DMS 273 treated with DMSO at 0.1 percent for 48 hours (cell line): ENCODE measurements at places on chromosomes 4 and X.

GRCh38 chr4:160034501-160034900 lies 931.6 kb downstream of the RAPGEF2 start:
- DNase-seq: no peak

DNA sequence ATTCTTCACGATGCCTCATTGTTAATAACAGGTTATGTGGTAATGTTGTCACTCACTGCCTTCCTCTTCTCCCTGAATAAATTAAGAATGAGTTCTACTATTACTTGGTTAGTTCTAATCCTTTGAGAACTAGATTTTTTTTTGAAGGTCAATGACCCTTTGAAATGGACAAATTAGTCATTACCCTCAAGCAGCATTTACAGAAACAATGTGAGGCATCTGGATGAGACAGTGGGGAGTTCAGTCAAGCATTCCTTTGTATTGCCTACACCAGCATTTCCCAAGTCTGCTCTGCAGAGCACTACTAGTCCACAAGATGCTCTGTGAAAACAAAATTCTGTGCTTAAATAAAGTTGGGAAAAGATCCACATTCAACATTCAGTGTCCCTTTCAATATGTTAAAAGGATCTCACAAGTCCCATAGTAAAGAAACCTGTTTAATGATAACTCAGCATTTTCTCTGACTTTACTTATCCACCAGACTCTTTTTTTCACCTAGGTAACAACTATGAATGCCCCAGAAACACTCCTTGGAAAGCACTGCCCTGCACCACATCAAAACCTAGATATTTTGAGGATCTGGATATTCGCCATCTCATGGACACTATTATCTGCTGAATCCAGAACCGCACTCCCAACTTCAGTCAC lies 60.6 kb downstream of the CHRDL1 start:
- no peak for DNase-seq

DNA sequence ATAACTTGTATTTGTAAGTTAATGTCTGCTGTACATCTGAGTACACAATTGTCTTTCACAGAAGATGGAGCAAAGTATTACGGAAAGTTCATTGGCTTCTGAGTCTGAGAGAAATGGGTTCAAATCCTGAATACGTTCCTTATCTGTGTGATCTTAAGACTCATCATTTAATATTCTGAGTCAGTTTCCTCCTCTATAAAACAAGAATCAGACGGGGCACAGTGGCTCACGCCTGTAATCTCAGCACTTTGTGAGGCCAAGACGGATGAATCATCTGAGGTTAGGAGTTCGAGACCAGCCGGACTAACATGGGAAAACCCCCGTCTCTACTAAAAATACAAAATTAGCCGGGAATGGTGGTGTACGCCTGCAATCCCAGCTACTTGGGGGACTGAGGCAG lies 57.8 kb downstream of the APBB2 start:
- no peak for DNase-seq

GRCh38 chrX:136115904-136116297 lies 31.4 kb upstream of the FHL1 start:
- no peak for DNase-seq

GRCh38 chr4:5801696-5802095 lies 90.7 kb downstream of the EVC start:
- no peak for DNase-seq

GRCh38 chr4:148881860-148882643 lies 439.8 kb upstream of the NR3C2 start:
- DNase-seq: no peak

DNA sequence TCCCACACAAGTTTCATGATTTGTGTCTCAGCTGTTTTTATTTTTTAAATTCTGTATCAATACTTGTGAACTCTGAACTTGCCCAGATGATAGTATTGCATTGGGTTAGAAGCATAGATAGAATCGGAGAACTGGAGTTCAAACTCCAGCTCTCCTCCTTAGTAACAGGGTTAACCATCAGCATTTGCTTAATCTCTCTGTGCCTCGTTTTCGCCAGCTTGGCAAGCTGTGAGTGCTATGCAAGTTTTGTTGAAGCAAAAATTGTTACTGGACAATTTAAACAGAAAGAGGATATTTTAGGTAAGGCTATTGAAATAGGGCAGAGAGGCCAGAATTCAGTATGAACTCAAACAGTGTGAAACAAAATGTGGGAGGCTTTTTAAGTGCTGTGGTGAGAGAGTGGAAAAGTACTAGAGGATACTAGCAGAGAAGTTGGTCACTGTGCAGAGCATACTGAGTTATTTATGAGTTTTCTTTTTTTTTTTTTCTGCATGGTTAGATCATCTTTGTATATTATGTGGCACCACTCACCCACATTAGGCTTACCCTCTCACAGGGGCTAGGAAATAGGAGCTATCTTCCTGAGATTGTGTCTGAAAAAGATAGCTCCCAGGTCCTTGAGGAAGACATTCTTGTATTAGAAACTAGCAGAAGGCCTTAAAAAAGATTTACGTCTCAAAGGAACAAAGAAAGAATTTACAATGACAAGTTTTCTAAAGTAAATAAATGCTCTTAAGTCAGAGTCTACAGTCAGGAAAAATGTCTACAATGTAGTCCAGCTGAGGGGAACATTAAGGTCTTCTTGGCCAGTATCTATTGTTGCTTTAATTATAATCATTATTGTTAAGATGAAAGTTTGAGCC lies 1126.6 kb downstream of the FAT4 start:
- DNase-seq: no peak

DNA sequence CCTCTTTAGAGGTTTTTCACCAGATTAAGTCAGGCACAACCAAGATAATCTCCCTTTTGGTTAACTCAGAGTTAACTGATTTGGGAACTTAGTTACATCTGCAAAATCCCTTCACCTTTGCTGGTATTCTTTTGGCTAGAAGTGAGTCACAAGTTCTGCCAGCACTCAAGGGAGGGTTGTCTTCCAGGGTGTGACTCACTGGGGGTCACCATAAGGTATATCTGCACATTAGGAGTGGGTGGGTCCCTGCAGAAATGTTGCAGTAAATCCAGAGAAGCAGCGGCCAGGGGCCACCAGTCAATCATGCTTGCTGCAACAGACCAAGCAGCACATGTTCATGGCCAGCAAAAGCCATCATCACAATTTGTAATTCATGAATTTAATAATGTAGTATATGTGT lies 59.8 kb upstream of the MAML3 start:
- DNase-seq: no peak

DNA sequence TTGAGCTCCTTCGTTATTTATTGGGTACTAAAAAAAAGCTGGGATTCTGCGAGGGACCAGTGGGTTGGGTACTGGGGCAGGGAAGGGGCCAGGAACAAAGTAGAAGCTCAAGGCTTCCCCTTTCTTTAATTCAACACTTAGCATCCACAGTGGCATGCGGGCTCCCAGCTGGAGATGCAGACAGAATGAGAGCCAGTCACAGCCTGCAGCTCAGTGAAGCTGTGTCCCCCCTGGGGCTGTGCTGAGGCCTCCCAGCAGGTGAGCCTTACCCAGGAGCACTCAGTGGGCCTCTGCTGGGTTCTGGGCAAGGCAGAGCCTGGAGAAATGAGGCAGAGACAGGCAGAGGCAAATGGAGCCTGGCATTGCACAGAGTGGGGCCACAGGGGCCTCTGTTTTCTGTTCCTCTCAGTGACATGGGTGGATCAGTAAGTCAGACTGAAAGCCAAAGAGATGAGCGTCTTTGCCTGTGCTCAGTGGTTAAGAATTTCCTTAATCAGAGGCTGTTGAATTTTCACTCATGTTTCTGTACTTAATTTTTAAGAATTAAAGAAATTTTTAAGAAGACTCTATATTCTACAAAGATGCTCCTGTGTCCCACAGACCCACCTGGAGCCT lies 181.4 kb upstream of the RBPJ start:
- DNase-seq: no peak

DNA sequence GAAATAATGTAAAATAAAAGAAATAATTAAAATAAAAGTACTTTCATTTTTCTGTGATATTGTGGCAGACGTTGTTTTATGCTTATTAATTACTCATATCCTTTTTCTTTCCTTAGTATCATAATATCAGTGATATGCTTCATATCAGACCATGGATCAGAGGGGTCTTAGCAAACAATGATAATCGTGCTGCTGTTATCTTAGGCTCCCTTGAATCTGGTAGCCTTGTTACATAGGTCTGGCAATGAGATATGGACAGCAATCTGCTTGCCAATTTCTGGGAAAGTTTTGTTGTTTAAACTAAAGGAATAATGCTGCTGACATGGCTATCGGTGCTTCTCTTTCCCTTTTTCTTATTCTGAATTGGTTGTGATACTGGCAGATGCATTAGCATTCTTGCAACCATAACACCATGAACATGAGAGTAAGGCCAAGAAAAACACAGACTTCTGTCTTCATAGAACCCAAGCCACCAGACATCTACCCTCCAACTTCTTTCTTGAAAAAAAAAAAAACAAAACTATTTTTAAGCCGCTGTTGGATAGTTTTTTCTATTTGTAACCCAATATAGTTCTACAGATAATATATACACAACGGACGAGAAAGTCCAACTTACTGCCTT lies 16.4 kb downstream of the EPHA5 start:
- DNase-seq: no peak

- DNase-seq: no peak
Measured at GRCh38 chrX:85620466-85620865, 241.0 kb upstream of the POF1B start.

GRCh38 chr4:144463896-144464295 lies 182.1 kb upstream of the HHIP start:
- DNase-seq: no peak

DNA sequence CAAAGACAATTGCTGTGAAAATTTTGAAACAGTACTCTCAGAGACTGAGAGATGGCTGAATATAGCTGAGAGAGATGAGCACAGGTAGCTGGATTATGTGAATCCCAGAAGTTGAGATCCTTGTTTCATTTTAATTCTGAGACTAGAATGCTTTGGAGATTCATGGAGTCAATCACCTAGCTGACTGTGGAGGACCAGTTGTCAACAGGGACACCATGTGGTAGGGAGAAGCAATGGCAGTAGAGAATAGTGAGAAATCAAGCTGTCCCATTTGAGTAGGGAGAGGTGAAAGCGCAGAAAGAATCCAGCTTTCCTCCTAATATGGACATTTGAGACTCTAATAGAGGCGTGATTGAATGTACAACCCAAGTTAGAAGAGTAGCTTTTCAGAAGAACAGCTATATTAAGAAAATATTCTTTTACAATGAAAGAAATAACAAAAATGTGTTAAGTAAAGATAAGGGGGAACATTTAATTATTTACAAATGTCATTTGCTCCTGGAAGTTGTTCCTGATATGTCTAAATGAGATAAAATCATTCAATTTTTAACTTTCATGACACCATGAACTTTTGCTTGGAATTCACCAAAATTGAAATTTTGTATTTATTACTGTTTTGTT lies 30.3 kb upstream of the GLRB start:
- DNase-seq: peak; percentile 21

GRCh38 chrX:19589105-19589504 lies 73.8 kb upstream of the MAP3K15 start:
- DNase-seq: no peak

DNA sequence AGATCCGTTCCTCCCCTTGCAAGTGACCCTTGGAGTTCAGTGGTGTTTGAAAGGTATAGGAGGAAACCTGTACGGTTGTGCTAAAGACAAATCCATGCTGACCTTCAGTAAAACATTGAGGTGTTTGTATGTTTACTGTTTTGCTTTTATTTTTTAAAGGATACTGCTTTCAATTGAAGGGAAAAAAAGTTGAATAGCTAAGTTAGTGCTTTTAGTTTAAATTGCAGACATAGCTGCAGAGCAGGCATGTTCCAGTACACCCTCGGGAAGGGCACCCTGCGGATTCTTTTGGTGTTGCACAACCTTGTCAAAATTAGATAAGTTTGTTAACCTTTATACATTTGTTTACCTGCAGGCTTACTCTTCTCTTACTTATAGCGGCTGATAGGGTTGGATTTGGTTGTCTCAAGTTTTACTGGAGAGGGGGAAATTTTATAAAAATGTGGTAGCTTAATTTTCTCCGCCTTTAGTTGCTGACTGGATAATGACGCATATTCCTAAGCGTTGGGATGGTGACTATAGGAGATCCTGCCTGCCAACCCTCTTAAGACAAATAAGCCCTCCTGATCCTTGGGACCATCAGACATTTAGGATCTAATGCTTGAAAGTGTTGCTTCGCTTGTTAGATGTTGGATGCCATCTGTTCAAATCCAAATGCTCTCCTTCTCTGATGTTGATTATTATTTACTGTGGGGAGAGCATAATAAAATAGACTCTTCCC lies 2.0 kb downstream of the RAPGEF2 start:
- no peak for DNase-seq

DNA sequence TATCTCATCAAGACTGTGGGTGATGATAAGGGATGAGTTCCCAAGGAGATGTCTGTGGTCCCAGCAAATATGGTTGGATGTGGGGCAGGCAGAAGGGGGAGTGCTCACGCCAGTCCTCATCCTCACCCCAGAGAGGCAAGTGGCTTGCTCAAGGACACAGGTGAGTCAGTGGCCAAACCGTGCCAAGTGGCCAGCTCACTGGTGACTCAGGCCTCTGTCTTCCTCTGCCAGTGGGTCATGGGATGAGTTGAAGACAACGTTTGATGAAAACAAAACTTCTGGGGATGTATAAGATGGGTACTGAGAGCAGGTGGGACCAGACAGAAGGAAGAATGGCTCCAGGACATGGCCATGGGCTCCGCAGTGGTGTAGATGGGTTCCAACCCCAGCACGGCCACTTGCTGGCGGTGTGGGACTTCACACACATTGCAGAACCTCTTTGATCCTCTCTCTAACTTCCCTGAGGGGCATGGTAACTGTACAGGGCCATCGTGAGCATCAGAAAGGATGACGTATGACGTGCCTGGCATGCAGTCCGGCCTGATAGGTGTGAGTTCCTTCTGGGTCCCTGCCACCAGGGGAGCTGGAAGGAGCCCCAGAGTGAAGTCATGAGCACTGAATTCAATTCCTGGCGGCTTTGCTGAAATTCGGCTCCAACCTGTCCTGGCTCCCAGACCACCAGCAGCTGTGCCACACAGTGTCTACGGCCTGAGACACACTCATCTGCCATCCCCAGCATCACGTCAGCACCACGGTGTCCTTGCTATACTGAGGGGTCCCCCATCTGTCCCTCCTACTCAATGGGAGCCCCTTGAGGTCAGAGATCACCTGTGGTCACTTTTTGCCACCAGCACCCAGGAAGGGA lies 41.3 kb upstream of the GPR78 start:
- DNase-seq: no peak

- no peak for DNase-seq
Measured at GRCh38 chrX:53253293-53254020, 27.9 kb downstream of the IQSEC2 start.

DNA sequence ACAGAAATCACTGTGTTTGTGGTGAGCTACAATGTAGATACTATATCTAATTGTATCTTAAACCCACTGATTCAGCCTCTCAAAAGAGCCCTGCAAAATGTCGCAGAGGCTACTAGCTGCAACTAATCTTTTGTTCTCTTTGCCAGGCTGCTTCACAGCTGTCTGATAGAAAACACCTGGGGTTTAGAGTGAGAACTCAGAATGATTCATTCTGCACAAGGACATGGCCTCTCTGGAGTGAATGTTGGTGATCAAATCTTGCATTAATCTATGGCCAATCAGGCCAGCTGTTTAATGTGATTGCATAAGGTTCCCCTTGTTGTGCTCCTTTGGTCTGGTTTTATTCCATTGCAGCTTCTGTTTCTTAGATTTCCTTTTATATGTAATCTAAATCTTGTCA lies 100.3 kb downstream of the EMCN start:
- no peak for DNase-seq

- no peak for DNase-seq
Measured at GRCh38 chr4:127214931-127215330, 417.8 kb upstream of the INTU start.

GRCh38 chrX:39850630-39851152 lies 247.1 kb downstream of the BCOR start:
- DNase-seq: peak; percentile 71

GRCh38 chrX:77788050-77788449 lies 2.0 kb upstream of the ATRX start:
- DNase-seq: no peak
